Effector memory CD8-positive, alpha-beta T cell (primary cell): ENCODE measurements at places on chromosomes 1 and 21.

DNA sequence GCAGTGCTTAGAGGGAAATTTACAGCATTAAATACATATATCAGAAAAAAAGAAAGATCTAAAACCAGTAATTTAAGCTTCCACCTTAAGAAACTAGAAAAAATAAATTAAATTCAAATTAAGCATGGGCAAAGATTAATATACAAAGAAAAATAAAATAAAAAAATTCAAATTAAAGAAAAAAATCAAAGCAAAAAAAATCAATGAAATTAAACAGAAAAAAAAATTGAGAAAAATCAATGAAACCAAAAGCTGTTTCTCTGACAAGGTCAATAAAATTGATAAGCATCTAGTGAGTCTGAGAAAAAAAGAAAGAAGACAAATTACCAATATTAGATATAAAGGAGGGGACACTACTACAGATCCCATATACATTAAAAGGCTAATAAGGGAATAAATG lies 26.0 kb downstream of the GNG12 start:
- DNase-seq, result no peak

GRCh38 chr1:227225715-227226346 lies 92.5 kb downstream of the CDC42BPA start:
- DNase-seq, result no peak

- DNase-seq, result no peak
Measured at GRCh38 chr1:38834221-38834782, 25.3 kb downstream of the RRAGC start.

- no peak for DNase-seq
Measured at GRCh38 chr1:42777852-42778251, 6.9 kb upstream of the TMEM269 start.

- DNase-seq, result no peak
Measured at GRCh38 chr1:102751111-102751510, 357.2 kb downstream of the COL11A1 start.

- DNase-seq, result no peak
Measured at GRCh38 chr21:38460171-38460742, 38.0 kb downstream of the ERG start.

- no peak for DNase-seq
Measured at GRCh38 chr1:244011786-244012185, 39.3 kb upstream of the ZBTB18 start.
